Left renal pelvis (tissue), 4 donors: ENCODE measurements at places on chromosomes 16 and 17. TPM values are rescaled to one million over a fixed set of nuclear protein-coding genes. Genes with fewer than 3 reads are reported as not detected.

CD300H gene
- not detected for polyA plus RNA-seq

TP53TG3B gene
- not detected for polyA plus RNA-seq

VAC14 gene
- polyA plus RNA-seq: 37.2 TPM

IRF8 gene
- 5.0 TPM for polyA plus RNA-seq

DNA sequence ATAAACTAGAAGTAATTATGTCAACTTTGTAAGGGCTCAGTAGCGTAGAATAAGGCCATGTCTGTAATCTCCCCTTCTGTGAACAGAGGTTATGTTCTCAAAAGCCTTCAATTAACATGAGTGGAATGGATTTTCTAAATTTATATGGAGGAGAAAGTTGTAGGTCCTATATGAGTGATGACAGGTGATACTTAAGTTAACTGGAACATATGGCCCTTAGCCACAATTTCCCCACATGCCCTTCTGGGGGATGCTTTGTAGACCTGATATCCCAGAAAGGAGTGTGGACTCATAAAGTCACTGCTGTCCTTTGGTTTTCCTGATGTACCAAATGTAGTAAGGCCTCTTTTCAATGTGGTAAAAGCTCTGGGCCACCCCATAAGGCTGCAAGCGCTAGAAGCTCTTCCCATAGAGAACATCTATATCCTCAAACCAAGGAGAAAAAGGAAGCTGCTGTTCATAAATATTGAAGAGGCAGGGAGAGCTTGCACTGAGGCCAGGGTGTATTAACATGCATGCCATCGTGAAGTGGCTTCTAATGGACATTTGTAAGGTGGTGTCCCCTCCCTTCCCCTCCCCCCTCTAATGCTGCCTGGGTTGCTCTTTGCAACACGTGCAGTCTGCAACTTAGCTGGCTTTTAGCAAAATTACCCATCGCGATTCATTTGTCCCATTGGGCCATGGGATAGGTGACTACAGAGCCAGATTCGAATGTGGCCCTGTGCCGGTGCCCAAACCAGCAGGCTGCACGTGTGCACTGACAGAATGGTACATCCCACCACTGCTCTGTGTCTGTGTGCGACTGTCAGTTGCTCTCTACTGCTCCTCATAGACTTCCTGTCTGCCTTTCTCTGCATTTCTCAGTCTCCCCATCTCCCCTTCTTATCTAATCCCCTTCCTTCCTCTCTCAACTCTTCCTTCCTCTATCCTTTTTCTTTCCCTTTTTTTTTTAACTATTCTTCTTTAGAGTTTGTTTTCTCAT, 269.0 kb downstream of the WWOX start:
- DNase-seq: no peak

DNA sequence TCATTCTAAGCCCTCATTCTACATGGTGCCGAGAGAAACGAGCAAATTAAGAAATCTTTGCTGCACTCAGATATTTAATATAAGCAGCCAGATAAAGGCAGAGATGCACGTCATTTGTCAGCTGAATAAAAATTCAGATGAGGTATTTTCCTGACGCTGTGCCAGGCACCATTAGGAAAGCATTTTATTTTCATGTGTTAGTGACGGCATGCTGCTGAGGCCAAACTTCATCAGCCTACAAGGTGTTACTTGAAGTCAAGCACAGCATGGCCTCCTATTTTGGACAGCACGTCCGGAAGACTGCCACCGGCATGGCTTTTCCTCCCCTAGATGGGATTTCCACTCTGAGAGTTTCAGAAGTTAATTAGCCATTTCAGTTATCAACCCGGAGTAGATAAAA, 70.3 kb downstream of the IRX3 start:
- no peak for DNase-seq

DNA sequence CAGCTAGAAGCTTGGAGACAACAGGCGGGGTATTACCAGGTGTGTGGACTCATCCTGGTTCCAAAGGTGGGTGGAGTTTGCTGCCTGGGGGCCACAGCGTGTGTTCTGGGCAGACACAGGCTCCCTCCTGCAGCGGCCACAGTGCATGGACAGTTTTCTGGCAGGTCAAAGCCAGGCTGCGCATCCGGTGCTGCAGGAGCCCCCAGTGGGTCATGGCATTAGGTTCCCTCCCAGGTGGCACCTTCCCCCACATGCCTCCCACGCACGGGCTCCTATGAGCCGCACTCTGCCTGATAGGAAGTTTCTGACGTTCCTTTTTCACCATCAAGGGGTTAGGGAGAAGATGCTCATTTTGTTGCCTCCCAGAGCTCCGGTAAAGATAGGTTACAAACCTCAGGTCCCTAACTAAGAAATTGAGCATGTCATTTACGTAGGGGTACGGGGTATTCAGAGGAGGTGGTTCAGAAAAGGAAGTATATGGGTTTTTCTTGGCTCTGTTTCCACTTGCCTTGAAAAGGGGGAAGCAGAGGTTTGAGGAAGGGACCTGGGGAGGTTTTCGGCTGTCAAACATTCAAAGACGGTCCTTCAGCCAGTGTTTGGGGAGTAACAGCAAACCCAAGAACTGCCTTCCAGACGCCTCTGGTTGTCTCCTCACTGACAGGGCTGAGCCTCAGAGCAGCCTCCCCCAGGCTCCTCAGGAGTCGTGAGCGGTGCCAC, 32.7 kb upstream of the NAT9 start:
- DNase-seq: no peak

DNA sequence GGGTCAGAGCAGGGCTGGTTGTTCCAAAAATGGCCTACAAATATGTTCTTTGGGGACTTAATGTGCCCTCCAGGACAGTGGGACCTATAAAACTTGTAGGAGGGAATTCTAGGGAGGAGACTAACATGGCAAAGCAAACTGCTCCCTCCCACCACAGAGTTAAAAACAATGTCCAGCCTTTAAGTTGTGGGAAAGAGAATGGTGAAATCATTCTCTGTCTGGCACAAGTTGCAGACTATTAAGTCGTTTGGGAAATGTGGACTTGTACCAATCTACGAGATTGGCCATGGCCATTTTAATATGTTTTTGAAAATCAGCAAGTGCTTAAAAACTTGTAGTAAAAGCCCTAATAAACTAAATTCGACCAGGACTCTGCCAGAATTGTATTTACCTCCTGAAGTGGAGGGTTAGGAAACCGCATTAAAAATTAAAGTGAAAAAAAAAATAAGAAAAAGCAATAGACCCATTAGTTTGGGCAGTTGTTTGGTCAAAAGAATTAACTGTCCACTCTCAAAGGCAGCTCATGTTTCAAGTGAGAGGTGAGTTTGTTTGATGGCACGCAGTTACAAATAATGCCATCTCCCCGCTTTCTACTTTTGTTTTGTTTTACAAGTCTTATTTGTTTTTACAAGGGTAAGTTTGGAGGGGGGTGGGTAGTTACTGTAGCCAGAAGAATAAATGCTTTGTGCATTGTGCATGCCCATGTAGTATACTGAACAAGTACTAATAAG, 32.4 kb downstream of the ANKFN1 start:
- DNase-seq: no peak

DNA sequence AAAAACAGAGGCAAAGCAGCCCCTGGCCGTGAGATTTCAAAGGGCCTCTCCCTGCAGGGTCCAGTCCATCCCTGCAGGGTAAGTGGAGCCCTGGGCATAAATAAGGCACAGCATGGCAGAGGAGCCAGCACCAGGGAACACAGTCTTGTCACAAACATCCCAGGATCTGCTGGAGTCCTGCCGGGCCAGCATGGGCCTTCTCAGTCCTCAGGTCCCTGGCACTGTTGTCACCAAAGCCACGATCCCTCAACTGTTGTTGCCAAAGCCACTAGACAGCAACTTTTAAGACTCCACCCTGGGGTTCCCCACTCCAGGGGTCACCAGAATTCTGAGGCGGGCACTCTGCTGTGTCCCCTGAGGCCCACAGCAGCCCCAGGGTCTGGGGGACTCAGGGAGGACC, 47.8 kb upstream of the BAHCC1 start:
- DNase-seq: no peak
